ENCODE measurements at places on chromosomes 2 and 18.
A peak's percentile ranks its signal among the peaks of the same experiment; 100 is the strongest.

DNA sequence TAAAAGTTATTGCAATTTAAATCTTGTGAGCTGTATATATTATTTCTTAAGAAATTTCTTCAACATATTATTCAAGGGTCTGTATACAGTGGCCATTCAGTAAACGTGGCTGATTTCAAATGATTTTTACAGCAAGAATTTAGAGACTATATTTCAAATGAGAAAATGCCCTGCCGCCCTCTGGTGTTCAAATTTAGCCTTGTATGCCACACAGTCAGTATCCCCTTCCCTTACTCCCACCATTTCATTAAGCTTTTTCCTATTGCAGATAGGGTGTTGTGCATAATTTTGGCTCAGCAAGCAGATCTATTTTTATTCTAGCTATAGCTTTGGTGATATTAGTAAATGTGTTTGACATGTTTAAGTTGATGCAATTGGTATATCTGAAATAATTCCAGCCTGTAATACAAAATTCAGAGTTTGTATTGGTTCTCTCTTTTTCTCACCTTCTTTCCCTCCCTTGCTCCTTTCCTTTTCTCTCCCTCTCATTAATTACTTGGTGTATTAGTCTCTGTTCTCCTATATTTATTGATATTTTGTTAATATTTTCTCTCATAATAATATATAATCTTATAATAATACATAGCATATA is 22.8 kb upstream of the SCN7A start:
- peak; percentile 43 for DNase-seq

- DNase-seq: no peak
These were observed 80.9 kb downstream of the CHRNA1 start for GRCh38 chr2:174683392-174683759.

DNA sequence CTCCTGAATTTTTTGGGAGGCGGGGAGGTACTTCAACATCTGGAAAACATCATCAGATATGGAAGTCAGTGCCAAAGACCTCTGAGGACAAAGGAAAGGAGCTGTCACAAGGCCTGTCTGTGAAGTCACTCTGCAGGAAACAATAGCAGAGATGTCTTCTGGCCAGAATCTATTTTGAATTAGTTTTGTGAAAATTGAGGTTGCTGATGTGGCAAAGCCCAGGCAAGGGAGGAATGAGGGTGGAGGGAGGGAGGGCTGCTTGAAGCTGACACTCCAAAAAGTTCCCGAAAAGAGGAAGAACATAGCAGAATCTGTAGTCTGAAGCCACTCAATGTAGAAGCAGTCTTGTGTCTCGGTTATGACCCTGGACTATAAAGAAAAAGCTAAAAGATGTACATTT is 151.1 kb upstream of the LHCGR start:
- DNase-seq: no peak

DNA sequence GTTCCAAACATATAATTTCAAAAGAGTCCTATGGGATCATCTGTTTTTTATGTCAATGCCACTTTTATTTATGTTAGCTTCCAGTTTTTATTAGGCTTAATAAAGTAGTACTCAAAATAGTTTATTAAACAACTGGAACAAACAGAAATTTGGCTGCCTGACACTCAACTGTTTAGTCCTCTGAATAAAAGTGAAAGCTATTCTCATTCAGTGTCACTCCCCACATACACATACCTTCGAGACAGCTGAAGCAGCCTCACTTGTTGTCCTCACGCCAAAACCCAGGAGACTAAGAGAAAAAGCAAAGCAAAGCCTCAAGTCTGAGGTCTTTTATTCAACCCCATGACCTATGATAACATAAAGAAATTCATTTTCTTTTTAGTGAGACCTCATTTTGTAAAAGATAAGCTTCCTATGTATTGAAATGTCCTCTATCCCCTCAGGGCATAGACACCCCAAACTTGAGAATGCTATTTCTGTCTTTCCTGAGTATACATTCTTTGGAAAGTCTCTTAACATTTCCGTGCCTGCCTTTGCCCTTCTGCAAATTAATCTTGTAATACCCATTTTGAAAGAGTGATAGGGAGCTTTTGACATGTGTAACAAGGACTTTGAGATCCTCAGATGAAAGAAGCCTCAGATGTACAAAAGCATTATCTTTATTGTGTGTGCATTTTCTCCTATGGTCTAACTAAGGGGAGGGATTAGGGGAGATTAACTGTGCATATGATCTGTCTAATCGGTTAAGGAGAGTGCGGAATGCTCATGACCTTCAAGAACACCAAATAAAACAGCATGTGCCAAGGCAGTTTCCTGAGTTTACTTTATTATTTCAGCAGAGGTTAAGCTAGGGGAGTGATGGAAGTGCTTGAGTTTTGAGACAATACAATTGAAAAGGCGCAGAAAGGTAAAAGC is 1523.7 kb upstream of the PIK3C3 start:
- DNase-seq: no peak

DNA sequence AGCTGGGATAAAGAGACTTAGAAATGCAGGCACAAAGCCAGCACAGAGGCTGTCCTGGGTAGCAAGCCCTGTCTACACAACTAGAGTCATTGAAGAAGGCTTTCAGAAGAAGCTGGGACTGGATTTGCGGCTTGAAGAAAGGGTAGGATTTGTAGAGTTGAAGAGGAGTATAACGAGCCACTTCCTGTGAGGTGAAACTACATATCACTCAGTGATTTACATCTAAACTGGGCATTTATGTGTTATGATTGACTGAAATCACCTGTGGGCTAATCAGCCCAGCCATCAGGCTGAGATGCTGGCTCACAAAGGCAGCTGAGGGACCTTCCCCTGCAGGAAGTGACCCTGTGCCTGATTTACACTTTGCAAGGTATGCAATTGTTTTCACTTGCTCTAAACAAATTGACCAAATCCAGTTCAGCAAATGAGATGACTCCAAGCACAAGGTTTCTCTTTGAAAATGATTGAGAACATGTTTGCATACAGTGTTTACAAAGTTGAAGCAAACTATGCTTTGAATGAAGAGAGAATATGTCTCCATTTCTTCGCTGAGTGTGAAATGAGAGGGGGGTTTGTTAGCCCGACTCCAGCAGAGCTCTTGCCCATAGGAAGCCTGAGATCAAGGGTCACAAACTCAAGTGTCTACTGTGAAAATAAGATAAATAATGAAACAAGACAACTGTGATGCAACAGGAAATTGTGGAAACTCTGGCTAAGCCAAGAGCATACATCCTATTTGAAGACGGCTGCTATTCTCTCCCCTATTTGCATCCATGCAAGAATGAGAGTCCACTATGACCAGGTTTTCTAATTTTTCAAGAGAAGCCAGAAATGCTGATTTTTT is 69.3 kb upstream of the HK2 start:
- no peak for DNase-seq
